HS-5 (cell line): ENCODE measurements at places on chromosomes 16 and 17.

DNA sequence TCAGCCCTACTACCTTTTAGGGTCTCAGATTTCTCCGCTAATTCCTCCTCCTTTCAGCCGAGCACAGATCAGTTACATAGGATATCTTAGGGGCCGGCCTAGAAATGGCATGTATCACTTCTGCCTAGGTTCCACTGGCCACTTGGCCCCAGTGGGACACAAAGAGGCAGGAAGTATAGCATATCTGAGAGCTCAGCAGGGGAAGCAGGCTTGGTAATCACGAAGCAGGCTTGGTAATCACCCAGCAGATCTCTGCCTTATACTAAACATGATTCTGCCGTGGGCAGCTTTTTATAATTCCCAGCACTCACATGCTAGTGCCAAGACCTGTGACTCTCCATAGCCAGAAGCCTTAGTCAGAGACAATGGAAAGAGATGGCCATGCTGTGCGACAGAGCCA, 59.6 kb upstream of the CACNG5 start:
- DNase-seq, result no peak

DNA sequence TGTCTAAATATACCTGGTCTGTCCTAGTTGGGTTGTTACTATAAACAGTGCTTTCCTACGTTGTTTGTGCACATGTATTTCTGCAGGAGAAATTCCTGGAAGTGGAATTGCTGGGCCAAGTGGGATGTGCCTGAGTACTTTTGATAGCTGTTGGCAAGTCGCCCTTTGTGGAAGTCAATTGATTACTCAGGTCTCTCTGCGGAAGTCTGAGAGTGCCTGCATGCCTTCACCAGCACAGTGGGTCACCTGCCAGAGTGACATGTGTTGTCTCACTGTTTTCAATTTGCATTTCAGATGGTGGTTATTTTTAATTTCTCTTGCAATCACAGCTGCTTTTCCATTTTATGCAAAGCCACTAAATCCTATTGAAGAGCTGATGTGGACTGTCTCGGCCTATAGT, 2.3 kb upstream of the MVD start:
- no peak for DNase-seq

- DNase-seq, result no peak
These were observed 171.3 kb upstream of the RPL38 start for GRCh38 chr17:74032222-74032621.

DNA sequence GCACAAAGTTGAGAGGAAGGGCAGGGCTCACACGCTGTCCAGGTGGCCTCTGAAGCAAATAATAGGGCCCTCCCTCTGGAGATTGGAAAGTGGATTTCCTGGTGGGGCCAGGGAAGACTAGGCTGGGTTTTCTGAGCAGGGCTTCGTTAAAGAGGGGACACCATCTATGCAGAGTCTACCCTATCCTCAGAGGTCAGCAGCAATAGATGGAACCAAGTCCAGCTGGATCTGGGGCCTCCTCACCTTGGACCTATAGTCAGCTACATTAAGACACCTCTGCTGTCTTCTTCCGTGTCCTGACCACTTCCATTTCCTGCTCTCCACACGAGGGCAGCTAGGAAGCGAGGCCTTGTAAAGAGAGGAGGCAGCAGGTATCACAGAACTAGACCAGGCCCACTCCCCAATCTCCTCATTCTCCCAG, 14.7 kb upstream of the ST6GALNAC1 start:
- no peak for DNase-seq
